Ovary (tissue), 10 donors: ENCODE measurements at places on chromosomes 13 and 19.

GRCh38 chr19:27971071-27971470, 1241.9 kb downstream of the UQCRFS1 start:
- H3K27me3 ChIP-seq = no peaks in the 10 kb centered on the region
- H3K36me3 ChIP-seq = no peaks in the 10 kb centered on the region
- H3K4me3 ChIP-seq = no peak overlapping the region
- no peak overlapping the region for H3K27ac ChIP-seq

- H3K27ac ChIP-seq = peak overlapping the region; percentile 44
- no peaks in the 10 kb centered on the region for H3K27me3 ChIP-seq
- DNase-seq = peak; percentile 82
- H3K4me1 ChIP-seq = peaks cover 2% of the 10 kb centered on the region
- peak overlapping the region; percentile 86 for H3K4me3 ChIP-seq
Observed at GRCh38 chr19:13796301-13797057, 1.2 kb downstream of the ZSWIM4 start.

GRCh38 chr13:28488376-28489005, 6.4 kb downstream of the FLT1 start:
- H3K27ac ChIP-seq = no peak overlapping the region
- no peak overlapping the region for H3K4me3 ChIP-seq
- H3K4me1 ChIP-seq = no peaks in the 10 kb centered on the region
- no peak for DNase-seq
- H3K36me3 ChIP-seq = no peaks in the 10 kb centered on the region

DNA sequence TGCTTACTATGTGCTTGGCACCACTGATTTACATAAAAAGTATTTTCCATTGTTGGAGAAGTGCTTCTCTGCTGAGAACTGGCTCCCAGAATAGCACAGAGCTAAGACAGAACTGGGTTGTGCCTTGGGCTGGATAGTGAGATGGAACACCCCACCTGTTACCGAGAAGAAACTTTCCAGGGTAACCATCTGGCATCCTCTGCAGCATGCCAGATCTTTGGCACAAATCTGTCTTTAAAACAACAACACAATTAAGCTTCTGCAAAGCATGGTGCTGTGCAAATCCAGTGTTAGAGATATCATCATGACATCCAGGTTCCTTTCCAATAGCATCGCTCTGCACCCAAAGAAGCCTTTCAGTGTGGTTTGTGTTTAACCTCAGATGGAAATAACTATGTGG, 202.5 kb upstream of the RFC3 start:
- no peak overlapping the region for H3K27ac ChIP-seq
- no peaks in the 10 kb centered on the region for H3K27me3 ChIP-seq
- no peaks in the 10 kb centered on the region for H3K36me3 ChIP-seq
- H3K4me1 ChIP-seq = peaks cover under 1% of the 10 kb centered on the region

DNA sequence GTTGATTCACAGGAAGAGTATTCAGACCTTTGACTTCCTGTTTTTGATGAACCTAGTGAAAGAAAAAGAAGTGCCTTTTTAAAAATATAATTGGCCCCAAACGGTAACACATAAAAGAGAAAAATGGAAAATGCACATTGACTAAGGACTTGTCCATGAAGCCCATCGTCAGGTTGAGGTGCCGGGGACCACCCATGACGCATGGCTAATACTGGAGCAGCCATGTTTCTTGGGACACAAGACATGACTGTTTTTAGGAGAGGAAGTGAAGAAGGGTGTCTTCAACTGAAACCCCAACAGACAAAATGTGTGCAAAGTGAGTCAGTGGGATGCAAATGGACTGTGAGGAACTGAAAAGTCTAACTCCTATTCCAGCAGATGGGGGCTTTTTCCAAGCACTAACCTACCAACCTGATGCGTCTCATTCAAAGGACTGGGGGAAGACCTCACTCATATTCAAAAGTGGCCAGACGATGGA, 459.4 kb downstream of the FOXO1 start:
- no peak overlapping the region for H3K27ac ChIP-seq
- H3K27me3 ChIP-seq = no peaks in the 10 kb centered on the region
- H3K4me3 ChIP-seq = no peak overlapping the region
- H3K4me1 ChIP-seq = no peaks in the 10 kb centered on the region
- no peaks in the 10 kb centered on the region for H3K36me3 ChIP-seq

DNA sequence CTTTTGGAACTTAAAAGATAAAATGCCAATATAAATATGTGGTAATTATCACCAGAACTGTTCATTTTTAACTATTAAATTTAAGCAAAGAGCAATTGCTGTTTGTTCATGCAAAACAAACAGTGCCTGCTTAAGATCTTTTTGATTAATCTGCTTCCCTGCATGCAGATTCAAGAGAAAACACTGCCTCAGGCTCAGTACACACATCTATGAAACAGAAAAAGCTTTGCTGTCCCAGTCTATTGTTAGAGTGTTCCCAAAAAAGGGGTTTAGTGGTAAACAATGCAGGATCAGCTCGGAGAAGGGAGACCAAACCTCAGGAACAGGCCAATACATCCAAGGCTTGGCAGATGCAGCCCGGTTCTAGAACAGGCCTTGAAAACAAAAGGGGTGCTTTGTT, 49.3 kb upstream of the TDRD3 start:
- no peak overlapping the region for H3K4me3 ChIP-seq
- H3K27me3 ChIP-seq = no peaks in the 10 kb centered on the region
- DNase-seq = no peak
- no peak overlapping the region for H3K27ac ChIP-seq

DNA sequence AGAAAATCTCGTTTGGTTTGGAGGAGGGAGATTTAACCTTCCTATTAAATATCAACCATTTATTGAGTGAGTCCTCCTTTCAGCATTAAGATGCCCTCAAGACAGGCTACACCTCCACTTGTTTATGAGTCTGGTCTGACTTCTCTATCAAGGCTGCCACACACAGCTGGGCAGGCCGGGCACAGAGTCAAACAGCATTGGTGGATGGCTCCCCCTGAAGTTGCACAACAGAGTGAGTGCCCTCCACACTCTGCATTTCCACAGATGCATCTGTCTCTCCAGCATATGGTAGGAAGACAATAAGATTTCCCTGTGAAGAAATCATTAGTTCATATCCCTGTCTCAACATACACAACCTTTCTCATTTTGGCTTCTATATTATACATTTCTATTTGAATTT, 31.4 kb downstream of the PHF11 start:
- DNase-seq = no peak
- H3K36me3 ChIP-seq = no peaks in the 10 kb centered on the region
- no peak overlapping the region for H3K4me3 ChIP-seq
- H3K27me3 ChIP-seq = no peaks in the 10 kb centered on the region

- H3K4me3 ChIP-seq = no peak overlapping the region
Observed at GRCh38 chr19:18021121-18021755, 13.3 kb downstream of the ARRDC2 start.
